Suppressor macrophage (primary cell): ENCODE measurements at places on chromosomes 3 and 15.

DNA sequence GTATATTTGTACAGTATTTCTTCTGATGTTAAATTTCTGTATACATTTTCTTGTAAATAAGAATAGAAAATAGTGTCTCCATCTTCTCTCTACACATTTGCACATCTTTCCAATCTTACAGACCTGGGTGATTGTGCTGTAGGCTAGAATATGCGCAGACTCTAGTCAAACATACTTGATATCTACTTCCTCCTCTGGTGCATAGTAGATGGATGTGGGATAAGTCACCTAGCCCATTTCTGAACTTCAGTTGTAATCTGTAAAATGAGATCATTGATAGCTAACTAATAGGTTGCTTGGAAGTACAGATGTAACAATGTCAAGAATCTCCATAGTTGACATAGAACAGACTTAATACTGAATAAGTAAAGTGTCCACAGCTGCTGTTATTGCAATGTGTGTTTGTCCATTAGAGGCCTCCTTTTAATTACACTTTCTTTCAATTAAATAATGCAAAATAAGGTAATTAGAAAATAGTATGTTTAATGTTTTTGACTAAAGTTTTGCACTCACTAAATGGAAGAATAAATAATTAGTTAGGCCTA, 46.7 kb downstream of the ALCAM start:
- no peak for DNase-seq

DNA sequence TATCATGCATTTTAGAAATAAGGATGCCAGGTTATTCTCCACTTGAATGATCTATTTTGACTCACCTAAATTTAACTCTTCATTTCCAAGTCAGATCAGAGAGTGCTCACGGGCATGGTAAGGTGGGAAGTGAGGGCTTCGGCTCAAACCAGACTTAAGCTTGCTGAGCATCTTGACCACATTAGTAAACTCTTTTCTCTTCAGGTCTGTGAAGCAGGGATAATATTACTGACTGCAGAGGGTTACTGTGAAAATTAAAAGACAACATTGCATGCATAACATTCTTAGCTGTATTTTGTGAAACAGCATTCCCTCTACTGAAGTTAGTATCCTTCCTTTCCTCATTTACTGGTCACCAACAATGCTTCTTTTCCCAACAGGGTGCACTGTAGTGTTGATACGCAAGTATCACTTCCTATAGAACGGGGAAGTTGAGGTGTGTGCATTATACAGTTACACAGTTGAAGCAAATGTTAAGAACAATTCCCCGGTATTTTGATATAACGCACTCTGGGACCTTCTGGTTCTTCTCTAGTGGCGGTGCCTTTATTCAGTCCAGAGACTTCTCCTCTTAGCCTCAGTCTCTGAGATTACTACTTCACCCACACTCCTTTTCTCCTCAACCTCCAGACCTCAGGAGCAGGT, 74.1 kb upstream of the MNS1 start:
- DNase-seq, result no peak

DNA sequence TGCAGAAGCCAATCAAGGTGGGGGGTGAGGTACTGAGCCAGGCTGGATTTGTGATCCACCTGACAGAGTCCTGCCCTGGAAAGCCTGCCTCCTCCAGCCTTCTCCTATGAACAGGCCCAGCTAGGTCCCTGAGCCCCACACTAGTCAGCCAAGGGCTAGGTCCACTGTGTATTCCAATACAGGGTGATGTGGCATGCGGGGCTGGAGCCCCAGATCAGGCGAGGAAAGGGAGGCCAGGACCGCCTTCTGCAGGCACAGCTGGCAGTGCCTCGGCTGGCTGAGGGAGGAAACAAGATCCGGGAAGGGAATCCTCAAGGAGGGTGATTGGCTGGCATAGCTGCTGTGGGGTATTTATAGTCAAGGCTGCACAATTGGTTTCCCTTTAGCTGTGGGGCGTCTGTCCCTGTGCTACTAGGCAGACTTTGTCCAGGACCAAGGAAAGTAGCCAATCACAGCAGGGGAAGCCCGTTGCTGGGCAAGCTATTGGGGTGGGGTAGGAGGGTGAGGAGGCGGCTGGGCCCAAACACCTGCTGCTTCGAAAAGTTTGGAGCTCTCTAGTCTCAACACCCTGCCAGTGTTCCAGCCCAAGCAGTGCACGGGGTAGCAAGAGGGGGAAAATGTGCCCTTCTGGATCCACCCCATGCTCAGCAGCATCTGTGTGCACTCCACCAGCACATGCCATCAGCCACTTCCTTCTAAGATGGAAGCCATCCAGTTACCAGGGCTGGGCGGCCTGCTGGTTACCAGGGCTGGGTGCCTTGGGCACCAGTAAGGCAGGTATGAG, 5.9 kb downstream of the KY start:
- no peak for DNase-seq

GRCh38 chr15:77818484-77819047, 185.9 kb upstream of the LINGO1 start:
- no peak for DNase-seq

GRCh38 chr15:98381446-98381845, 266.9 kb upstream of the IGF1R start:
- DNase-seq, result no peak

DNA sequence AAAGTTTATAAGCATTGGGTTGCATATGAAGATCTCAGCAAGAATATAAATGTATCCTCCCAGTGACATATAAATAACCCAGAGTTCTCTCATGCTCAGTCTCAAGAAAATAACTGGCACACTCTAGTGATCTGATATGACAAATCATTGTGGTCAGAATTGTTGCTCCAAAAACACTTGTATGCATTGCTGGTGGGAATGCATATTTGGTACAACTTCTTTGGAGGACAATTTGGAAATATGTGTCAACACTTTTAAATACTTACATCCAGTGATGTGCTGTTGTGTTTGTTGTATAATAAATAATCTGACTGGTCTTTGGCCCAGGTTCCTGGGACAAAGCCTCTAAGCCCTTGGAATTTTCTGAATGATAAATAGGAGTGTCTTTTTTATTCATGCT, 66.7 kb upstream of the STT3B start:
- no peak for DNase-seq

DNA sequence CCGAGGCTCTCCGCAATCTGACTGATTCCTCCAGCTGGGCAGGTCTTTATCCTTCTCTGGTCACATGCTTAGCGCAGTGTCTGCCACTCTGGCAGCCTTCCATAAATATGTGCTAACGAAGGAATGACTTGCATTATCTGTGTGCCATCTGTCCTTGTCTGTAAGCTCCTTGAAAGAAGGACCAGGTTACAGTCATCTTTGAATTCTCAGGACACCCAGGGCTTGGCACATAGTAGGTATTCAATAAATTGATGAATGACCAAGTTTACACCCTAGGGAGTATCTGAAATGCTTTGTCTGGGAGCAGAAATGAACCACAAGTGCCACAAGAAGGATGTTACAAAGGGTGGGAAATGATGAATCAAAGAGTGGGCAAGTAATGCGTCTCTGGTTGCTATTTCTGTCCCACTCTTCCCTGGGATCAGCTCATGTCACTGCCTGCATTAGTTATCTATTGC, 16.5 kb upstream of the FAM3D start:
- DNase-seq, result peak; percentile 46

DNA sequence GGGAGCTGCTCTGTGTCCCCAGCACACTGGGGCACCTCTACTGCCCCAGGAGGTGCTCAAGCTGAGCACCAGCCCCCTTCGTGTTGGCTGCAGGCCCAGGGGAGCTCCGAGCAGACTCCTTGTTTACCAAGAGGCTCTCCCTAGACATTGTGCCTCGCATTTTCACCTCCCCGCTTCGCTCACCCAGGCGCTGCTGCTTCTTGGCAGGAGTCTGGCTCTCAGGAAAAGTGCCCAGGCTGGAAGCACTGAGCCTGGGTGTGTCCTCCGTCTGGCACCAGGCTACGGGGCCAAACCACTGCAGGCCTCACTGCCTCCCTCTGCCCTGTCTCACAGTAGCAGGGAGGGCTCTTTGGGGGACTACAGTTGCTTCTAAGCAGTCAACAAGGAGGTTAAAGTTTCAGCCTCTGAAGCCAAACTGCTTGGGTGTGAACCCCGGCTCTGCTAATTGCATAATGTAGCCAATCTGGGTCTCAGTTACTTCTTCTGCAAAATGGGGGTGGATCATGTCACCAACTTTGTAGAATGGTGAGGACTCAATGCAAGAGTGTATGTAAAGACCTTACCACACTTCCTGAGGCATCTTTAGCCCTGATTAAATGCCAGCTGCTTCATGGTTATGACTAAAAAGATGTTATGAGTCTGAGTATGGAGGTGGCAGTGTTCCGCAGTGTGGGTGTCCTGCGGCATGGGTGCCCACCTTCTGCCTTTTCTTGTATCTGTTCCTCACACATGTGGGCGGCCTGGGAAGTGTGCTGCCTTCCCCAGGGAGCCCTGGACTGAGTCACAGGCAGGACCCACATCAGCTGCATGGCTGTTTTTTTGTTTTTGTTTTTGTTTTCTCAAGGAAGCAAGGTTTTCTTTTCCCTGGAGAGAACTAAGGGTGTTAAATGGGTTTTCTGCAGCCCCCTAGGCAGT, 88.9 kb downstream of the CLSTN2 start:
- DNase-seq, result no peak

- no peak for DNase-seq
Observed at GRCh38 chr3:49799105-49799504, 568 bp downstream of the CDHR4 start.

DNA sequence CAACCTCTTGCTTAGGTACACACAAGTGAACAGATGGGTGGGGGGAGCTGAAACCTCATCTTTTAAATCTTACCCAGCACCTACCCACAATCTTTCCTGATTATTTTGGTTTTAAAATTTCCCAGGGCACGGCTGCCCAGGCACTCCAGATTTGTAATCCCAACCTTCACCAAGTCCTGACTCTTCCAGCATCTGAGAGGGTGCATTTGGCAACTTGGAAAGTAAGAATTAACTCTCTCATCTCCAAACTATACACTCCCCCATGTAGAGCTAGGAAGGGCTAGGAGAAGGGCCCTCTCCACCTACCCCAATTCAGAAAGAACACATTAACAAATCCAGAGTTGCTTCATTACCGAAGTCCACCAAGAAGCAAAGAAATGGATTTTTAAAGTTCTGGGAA, 41.7 kb upstream of the PRICKLE2 start:
- no peak for DNase-seq

DNA sequence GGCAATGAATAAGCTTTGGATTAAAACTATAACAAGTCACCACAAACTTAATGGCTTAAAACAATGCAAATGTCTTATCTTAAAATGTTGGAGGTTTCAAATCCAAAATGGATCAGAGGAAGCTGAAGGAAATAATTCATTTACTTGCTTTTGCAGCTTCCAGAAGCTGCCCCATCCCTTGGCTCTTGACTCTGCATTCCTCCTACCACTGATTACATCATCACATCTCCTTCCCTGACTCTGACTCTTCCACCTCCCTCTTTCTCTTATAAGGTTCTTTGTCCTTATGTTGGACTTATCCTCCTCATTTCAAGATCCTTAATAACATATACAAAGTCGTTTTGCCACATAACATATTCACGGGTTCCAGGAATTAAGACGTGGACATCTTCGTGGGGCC, 982.8 kb upstream of the ROBO1 start:
- no peak for DNase-seq

DNA sequence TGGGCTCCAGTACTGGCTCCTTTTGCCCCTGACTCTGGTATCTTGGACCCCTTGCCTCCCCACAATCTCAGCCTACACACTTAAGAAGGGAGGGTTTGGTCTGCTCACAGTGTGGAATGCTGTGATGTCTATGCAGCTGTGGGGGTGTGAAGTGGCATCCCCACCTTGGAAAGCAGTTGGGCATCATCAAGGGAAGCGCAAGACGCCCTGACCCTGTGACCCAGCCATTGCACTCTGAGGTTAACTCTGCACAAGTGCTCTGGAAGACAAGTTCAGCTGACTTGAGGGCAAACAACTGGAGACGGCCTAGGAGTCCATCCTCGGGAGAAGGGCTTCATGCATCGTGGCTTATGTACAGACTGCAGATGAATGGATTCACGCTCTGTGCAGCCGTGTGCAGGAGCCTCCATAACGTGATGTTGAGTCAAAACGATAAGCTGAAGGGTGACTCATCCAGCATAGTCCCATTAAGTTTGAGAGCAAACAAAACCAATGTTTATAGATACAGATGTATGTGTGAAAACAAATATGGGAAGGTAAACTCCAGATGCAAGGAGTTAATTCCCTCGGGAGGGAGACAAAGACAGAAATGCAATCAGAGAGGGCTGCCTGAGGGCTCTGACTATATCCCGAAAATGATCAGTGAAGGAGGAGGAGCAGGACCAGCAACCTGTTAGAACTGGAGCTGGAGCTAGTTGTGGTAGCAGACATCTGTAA, 86.8 kb downstream of the LSM3 start:
- DNase-seq, result no peak

DNA sequence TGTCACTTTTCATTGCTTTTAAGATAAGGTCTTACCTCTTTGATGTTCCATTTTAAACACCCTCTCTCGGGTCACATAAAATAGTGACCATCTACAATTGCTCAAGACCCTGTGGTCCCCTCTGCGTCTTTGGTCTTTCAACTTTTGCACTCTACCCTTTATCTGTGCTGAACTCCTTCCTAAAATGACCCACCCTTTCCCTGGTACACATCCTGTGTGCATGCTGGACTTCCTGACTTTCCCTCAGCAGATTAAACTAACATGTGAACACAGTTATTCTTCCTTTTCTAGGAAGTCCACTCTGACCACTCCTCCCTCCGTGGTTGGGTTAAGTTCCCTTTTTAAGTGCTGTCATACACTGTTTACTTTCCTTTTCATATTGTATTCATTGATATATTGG, 414.2 kb downstream of the GABRB3 start:
- DNase-seq, result no peak

DNA sequence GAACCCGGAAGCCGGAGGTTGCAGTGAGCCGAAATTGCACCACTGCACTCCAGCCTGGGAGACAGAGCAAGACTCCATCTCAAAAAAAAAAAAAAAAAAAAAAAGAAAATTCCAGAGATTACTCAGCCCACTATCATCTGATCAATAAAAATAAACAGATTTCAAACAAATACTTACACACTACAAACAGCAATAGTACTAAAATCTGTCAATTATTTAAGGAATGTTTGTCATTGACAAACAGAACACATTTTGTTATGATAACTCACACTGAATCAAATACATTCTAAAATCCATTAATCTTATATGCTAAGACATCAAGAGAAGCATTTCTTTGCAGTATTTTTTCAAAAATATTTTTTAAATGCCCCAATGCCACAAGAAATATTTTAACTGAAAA, 7.6 kb downstream of the MYO9A start:
- DNase-seq, result no peak

DNA sequence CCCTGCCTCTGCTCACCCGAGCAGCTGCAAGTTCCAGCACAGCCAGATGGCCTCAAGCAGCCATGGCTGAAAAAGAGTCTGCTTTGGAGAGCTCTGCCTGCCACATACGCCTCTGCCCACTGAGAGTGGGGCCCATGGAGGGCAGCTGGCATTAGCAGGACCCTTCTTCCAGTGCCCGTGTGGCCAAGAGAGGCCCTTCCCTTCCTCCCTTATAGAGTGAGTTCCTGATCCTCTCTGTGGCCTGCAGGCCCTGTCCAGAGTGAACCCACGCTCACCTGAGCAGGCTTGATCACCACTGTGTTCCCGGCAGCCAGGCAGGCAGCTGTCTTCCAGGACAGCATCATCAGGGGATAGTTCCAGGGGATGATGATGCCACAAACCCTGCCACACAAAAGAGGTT, 41.4 kb upstream of the SLC41A3 start:
- no peak for DNase-seq

GRCh38 chr3:57130571-57131209, 34.5 kb downstream of the IL17RD start:
- DNase-seq, result no peak
